ENCODE measurements at places on chromosomes 11 and 22.

DNA sequence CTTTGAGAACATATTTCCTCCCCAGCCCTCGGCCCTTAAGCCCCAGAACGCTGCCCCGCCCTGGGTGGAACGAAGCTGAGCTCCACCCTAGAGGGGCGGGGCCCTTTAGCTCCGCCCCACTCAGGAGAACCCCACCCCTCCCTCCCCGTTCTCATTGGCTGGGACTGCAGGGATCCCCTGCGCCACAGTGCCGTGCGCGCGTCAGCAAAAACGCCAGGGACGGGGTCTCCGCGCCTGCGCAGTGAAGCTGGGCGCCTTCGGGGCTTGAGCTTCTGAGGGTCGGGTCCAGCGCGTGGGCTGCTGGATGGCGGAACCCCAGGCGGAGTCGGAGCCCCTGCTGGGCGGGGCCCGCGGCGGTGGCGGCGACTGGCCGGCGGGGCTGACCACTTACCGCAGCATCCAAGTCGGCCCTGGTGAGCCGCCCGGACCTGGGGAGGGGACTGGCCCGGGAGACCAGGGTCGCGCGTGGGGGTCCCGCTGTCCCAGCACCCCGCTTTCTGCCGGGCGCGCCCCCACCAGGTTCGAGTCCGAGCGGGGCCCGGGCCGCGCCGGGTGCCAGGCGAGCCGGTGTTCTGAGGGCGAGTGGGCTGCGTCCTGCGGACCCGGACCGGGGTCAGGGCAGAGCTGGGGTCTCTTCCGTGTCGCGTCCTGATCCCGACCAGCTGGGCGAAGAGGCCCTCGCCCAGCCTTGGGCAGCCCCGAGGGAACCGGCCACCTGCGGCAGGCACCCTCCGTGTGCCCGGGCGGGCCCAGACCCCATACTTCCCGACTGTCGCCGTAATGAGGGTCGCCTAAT, at the start of gene TPCN2:
TPCN2 (plus strand) TSS at position 239 of the 796 bp plus-strand sequence; CDS start at position 305, 66 bp downstream.
- DNase-seq: peak; percentile 80

DNA sequence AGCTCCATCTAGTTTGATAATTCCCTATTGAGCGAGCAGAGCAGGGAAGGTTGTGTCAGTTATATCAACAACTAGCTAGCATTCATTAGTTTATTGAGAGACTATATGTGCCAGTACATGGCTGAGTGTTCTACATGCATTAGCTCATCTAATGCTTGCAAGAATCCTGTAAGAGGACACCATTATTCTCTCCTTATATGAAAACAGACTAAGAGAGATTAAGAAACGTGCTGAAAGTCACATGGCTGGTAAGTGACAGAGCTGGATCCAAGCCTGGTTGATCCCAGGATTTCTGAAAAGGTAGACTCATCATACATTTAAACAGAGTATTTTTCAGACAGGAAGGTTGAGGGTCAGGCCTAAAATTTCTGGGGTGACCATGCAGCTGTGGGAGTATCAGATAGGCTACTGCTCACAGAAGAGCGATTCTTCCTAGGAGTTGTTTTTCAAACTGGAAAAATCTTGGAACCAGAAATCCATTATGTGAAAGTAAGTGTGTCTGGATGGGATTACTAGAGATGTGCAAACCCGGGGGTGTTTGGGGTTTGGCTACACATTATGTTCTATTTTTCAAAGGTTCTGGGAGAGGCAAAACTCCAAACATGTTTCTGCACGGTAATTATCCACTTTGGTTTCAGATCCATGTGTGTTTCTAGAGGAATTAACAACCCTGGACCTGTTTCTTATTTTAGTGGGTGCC, 213.3 kb downstream of the FAM76B start:
- DNase-seq: no peak

GRCh38 chr11:35969089-35970042, 25.5 kb downstream of the LDLRAD3 start:
- no peak for DNase-seq

- no peak for DNase-seq
These were observed 24.0 kb downstream of the F2 start for GRCh38 chr11:46743043-46743442.

DNA sequence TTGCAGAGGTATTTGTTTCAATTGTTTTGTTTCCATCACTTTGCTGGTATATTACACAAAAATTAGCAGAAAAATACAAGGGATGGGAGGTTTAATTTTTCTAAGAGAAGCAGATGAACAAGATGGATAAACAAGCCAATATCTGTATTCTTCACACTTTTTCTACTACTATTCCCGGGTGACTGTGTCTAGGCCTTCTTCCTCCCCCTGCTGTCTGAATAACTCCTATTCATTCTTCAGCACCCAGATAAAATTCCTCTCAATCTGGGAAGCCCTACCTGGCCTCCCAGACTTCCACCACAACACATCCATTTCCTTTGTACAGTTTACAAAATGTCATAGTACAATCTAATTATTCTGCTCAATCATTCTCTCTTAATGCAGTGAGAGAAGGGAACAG, 666.6 kb upstream of the TENM4 start:
- no peak for DNase-seq

- no peak for DNase-seq
These were observed 59.7 kb upstream of the RBFOX2 start for GRCh38 chr22:36088292-36088691.

DNA sequence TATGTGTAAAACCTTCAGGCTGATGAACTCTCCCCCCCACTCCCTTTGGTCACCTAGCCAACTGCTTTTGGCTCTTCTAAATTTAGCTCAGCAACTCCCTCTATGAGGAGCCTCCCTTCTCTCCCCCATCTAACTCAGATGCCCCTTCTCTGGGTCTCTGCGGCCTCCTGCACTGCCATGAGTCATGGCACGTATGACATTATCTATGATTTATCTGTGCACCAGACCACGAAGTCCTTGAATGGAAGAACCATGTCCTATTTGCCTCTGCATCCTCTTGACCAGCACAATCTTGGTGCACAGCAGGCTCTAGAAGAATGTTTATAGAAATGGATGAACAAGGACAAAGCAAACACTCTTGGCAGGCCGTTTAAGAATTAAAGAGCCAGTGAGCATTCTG, 46.0 kb downstream of the RPL27A start:
- no peak for DNase-seq

- DNase-seq: no peak
These were observed 1.4 kb downstream of the LRRC74B start for GRCh38 chr22:21047035-21047661.
